ENCODE measurements at places on chromosomes 4 and X.

DNA sequence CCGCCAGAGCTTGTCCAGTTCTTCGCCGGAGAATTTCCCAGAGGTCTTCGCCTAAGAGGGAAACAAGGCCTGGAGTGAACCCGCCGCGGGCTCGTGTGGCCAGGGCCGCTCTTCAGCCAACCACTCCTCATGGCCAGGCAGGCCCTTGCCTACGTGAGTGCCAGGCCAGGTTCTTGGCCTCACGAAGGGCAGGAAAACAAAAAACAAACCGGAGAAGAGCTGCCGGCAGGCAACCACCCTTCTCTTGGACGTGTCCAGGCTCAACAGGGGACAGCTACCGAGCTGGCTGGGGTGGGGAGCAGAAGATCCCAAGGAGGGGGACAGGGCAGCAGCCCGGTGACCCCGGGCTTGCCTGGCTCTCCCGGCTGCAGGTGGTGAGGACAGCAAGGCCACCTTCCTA is 13.3 kb downstream of the LRPAP1 start:
- no peak for DNase-seq

DNA sequence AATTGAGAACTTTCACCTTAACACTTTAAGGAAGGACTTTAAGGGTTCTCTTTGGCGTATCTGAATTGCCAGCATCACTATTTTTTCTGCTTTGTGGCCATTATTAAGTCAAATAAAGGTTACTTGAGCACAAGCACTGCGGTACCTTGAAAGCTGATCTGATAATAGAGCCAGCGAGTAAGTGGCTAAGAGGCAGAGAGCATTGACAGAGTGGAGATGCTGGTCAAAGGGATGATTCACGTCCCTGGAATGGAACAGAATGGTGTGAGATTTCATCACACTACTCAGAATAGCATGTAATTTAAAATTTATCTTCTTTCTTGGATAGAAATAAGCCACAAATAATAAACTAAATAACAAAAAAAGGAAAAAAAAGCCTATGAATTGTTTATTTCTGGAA is 57.1 kb upstream of the NPFFR2 start:
- no peak for DNase-seq

GRCh38 chr4:85476381-85476780 is 1.4 kb downstream of the ARHGAP24 start:
- DNase-seq, result no peak

DNA sequence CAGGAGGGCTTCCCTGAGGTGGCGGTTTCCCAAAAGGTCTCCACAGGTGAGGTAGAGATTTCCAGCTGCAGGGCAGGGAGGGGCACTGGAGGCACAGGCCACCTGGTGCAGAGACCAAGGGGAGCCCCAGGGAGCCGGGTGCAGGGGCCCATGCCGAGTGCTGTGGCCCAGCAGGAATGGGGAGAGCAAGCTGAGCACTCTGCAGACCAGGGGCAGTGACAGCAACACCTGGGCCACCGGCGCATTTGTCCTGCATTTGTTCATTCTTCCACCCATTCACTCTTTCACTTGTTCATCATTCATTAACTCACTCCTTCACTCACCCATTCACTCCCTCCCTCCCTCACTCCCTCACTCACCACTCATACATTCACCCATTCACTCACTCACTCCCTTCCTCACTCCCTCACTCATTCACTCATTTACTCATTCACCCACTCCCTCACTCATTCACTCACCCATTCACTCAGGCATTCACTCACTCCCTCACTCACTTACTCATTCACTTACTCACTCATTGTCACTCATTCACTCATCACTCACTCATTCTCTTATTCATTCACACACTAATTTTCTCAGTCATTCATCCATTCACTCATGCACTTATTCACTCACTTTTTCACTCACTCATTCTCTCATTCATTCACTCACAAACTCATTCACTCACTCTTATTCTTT is 16.3 kb downstream of the CPZ start:
- no peak for DNase-seq

DNA sequence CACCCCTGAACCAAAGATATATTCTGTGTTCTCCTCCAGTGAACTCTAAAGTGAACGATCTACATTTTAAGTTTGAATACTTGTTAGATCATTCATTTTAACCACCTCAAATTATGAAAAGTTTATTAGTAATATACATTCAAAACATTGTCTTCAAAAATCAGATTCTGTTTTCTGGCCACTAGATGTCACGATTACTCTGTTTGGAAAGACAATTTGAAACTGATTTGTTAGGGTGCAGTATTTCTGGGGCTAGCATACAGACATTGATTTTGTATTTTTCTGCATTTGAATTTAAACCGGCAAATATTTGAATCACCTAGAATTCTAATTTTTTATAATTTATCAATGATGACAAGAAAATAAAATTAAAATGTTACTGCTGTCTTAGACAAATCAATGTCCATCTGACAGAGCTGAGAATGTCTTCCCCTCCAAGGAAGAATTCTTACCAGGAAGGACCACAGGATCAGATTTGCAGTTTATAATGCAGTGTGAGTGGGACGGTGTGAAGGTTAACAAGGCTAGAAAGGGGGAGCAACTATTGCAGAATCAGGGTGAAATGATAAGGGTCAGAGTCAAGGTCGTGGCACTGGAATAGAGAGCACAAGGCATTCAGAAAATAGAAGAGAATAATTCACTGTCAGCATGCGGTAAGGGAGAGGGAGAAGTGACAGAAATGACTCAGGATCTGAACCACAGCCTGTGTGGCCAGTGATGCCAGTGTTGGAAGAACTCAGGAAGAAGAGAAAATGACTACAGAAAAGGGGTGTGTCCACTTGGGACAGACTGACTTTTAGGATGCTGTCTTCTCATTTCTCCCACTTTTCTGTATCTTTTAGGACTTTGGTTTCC is 91.6 kb downstream of the ANXA10 start:
- DNase-seq, result no peak

DNA sequence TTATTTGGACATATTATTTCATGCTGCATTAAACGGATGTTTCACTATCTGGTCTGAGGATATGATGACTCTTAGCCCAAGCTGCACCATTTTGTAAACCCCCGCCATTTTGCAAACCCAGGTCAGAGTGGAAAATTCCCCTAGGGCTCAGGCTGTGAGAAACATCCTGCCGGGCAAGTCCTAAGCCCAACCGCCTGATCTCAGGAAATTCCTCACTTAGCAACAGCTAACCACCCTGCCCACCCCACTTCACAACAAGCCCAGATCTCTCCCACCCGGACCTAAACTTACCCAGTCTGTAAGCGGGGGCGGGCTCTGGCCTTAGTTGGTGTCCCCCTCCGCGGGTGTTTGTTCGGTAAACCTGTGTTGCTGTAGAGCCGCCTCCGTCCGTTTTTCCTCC is 2747.1 kb downstream of the PCDH7 start:
- no peak for DNase-seq

GRCh38 chr4:39846120-39846519 is 131.6 kb downstream of the PDS5A start:
- DNase-seq, result no peak

DNA sequence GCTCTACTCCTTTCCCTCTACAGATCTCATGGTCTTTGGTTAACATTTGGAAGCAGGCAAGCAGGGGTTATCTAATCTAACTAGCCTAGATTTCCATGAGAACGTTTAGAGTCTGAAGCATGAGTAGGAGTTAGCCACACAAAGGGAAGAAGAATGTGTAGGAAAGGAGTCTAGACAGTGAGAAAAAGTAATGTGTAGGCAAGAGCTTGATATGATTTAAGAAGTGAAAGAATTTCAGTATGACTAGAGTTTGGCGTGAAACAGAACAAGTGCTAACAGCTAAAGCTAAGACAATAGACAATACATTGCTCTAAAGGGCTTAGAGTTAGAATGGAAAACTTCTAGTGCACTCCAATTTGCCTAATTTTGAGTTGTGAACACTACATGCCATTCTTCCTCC is 10.8 kb downstream of the CXCL8 start:
- no peak for DNase-seq

DNA sequence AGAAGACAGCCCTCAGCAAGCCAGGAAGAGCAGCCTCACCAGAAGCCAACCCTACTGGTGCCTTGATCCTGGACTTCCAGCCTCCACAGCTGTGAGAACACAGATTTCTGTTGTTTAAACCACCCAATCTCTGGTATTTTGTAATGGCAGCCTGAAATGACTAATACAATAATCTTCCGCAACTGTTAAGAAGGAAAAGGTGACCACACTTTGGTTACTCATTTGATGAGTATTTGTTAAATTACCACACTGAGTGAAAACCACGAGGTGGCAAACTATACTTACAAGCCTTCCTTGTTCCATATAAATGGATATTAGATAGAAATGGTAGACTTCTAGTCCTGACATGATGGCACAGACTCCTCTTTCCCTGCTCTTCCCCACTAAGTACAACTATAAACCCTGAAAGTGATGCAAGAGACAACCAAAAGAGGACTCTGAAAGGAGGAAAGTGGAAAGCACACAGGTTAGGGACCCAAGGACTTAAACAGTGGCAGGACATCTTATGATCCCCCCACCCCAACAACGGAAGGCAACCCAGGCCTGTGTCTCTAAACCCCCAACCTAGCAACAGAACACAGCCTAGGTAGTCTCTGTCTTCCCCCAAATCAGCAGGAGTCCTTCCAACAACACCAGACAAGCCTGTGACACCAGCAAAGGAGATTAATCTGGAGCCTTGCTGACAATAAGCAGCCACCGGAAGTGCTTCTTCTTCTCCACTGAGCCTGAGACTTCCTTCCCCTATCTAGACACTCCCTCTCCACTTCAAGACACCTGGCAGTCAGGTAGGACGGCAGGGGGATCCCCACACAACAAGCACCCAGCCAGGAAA is 12.3 kb downstream of the ZNF182 start:
- no peak for DNase-seq

- no peak for DNase-seq
Measured at GRCh38 chrX:140298960-140299825, 205.7 kb downstream of the SOX3 start.

GRCh38 chr4:80322716-80323115 is 12.8 kb upstream of the CFAP299 start:
- DNase-seq, result no peak

- peak; percentile 1 for DNase-seq
Measured at GRCh38 chrX:15242899-15243555, 26.9 kb downstream of the ASB9 start.

GRCh38 chr4:159075531-159075932 is 27.3 kb upstream of the RAPGEF2 start:
- no peak for DNase-seq

DNA sequence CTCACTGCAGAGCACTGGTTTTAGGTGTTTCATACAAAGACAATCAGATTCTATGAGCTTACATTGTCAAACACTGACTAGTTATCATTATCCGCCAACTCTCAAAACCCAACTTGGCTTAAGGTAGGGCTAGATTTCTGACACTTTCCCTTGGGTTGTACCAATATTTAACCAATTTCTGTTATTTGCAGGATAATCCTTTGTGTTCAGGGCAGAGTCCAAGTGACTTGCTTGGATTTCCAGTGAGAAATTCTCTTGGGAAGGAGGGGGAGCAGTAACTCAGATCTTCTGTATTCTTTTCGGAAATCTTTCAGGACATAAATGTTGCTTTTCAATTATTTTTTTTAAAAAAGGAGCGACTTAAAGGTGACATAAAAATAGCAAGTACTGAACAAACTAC is 23.1 kb downstream of the DGKK start:
- DNase-seq, result no peak

DNA sequence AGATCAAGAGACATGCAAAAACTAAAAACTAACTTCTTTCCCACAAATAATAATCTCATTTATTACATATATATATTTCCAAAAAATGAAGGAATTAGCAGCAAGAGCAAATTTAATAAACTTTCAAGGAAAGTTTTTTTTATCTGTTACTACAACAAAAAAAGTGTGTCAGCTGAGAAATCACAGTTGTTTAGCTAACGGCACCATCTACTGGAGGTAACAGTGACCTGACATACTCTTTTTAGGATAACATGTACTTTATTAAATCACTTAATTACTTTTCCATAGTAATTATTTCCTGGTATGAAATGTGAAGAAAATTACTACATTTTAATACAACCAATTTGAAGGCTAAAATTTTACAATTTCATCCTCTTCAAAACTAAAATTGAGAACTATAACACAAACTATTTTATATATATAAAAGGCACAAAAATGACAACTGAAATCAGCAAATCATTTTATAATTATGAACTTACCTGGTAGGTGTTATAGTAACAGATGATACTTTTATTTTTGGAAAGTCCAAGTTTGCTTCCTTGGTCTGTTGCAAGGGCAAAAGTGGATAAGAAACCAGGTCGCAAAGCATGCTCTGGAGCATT is 9.1 kb downstream of the LAMTOR3 start:
- DNase-seq, result no peak

Data from amygdala (tissue), 56 donors.